ENCODE measurements at places on chromosomes 1 and 21.

- H3K27ac ChIP-seq: no peak overlapping the region
- H3K36me3 ChIP-seq: no peaks in the 10 kb centered on the region
- no peaks in the 10 kb centered on the region for H3K4me1 ChIP-seq
Observed at GRCh38 chr21:31952828-31953227, 80.0 kb downstream of the HUNK start.

DNA sequence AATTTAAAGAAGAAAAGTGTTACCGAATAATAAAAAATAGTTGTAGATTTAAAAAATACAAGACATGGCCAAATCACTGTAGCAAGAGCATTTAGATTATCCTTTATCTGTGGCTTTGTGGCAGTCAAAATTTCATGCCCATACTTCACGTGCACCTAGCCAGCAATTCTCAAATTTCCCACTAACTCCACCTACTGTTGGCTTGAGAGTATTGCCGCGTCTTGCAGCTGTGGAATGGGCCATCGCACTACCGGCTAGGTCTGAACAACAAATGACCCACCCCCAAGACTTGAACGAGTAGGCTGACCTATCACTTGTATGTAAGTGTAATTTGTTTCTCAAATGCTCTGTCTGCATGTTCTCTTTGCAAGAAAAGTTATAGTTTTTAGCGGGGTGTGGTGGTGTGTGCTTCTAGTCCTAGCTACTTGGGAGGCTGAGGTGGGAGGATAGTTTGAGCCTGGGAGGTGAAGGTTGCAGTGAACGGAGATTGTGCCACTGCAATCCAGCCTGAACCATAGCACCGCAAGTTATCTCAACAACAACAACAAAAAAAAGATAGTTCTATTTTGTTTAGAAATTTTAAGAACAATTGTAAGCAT, 4.1 kb downstream of the KRTAP13-4 start:
- no peaks in the 10 kb centered on the region for H3K27me3 ChIP-seq
- no peaks in the 10 kb centered on the region for H3K4me1 ChIP-seq
- no peaks in the 10 kb centered on the region for H3K36me3 ChIP-seq
- no peak overlapping the region for H3K4me3 ChIP-seq
- peak; percentile 0 for DNase-seq

DNA sequence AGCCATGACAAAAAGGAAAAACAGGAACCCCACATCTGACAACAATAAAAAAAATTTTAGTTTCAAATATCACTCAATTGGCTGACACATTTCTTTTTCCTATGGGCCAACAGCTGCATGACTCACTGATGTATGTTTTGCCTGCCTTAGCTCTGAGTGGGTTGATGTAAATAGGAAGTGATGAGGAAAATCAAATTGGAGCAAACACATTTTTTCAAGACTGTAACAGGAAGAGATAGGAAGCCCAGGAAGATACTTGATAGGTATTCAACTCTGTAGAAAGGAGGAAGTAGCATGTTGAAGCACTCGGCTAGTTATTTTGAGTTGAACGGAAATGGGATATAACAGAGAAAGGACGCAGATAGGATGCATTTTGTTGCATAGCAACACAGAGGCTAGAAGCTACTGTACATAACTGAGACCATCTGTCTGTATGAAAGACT, 168.0 kb upstream of the NR5A2 start:
- no peaks in the 10 kb centered on the region for H3K36me3 ChIP-seq
- peak overlapping the region; percentile 8 for H3K27ac ChIP-seq
- H3K4me1 ChIP-seq: peaks cover 2% of the 10 kb centered on the region
- no peaks in the 10 kb centered on the region for H3K27me3 ChIP-seq
- peak; percentile 79 for DNase-seq
- H3K4me3 ChIP-seq: no peak overlapping the region

DNA sequence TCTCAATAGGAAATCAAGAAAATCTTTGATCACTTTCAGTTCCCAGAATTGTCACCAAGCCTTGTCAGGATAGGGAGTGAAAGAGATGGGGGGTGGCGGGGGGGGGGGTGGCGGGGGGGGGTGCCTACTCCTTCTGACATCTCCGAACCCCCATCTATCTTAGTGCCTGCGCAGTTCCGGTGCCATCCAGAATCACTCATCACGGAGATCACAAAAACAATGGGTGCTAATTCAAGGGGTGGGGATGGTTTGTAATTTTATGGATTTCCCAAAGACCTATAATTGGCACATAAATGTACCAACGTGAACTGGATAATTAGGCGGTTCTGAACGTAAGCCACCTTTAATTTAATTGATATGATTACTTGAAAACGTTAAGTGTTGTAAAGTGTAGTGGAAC, 2.1 kb downstream of the DAB1 start:
- H3K27me3 ChIP-seq: peaks cover 17% of the 10 kb centered on the region
- no peak for DNase-seq
- no peak overlapping the region for H3K27ac ChIP-seq
- H3K4me3 ChIP-seq: peak overlapping the region; percentile 14
- H3K36me3 ChIP-seq: no peaks in the 10 kb centered on the region
